ENCODE measurements at places on chromosomes 2 and 18.

GRCh38 chr2:86466306-86466705, 25.1 kb downstream of the KDM3A start:
- no peak for DNase-seq

- DNase-seq, result no peak
These were observed 54.1 kb upstream of the KLF7 start for GRCh38 chr2:207219676-207220501.

- no peak for DNase-seq
These were observed 160.8 kb downstream of the AGPS start for GRCh38 chr2:177553176-177553884.

DNA sequence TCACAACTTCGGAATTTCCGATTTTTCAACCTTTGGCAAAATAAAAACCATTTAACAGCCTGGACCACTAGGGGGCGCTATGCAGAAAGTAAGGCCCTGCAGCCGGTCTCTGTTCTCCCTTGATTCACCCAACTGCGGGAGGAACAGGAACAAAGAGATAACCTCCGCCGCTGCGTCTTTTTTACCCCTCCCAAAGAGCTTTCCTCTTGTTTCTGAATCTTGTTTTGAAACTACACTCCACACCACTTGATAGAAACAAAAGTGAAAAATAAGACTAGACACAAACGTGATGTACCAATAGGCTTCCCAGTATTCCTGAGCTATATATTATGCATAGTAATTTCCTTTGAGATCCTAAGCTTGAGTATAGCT, 231.2 kb downstream of the MYO3B start:
- peak; percentile 75 for DNase-seq

GRCh38 chr2:135663148-135663700, 78.4 kb upstream of the UBXN4 start:
- no peak for DNase-seq

DNA sequence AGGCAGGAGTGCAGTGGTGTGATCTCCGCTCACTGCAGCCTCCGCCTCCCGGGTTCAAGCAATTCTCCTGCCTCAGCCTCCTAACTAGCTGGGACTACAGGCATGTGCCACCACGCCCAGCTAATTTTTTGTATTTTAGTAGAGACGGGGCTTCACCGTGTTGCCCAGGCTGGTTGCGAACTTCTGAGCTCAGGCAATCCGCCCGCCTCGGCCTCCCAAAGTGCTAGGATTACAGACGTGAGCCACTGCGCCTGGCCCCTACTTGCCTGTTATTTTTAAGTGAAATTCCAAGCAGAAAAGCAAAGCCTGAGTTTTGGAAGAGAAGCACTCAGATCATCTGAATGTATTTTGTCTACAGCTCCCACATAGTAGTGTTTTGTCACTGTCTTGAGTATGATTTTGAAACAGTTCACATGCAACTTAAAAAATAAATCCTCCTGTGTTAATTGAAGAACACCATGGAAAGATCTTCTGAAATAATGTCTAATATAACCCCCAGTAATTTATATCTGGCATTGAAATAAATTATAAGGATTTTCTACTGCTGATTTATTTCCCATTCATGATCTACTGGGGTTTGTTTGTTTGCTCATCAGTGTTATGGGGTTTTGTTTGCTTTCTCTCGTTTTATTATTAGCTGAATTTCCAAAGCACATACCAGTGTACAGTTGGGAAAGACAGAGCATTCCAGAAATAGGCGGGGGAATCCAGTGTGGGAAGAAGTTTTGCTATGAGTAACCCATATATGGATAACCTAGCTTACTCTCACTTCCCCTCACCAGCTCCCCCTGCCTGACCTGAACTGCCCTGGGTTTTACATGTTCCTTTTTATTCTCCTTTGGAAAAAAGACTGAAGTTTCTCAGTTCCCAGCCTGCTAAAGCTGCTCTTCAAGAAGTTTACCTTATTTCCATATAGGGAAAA, 80.1 kb upstream of the MAP3K20 start:
- no peak for DNase-seq

GRCh38 chr2:216426166-216426777, 14.0 kb downstream of the SMARCAL1 start:
- DNase-seq, result no peak

- no peak for DNase-seq
These were observed 1441.6 kb downstream of the SUCLG1 start for GRCh38 chr2:83017366-83018090.

DNA sequence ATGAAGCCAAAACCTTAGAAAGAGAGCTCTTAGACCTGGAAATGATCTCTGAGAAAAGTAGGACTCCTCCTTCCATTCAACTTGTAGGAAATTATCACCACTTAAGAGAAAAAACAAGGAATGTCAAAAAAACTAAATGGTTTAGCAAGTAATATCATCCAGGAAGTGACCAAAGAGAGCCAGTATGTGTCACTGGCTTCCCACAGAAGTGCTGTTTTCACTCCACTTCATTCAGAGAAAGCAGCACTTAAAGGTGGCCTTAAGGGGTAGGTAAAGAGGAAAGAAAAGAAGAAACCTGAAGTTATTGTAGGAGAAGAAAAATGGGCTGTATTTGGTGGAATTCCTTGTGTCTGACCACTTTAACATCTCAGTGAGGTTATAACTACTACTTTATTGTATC, 414.4 kb upstream of the ETAA1 start:
- no peak for DNase-seq

DNA sequence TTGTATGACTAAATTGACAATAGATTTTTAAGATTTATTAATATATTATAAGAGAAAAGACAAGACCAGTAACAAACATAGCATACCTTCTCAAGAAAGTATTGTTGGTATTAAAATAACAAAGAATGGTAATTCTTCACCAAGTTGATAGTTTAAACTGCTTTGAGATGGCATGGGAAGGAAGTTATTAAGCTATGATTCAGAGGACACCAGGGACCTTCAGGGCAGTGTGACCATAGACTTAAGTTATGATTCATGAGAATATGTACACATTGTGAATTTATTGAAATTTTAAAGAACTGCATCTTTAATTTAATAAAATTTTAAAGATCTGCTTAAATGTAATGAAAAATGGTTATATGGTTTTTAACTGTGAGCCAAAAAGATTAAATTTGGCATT, 205.7 kb downstream of the DSEL start:
- DNase-seq, result no peak

DNA sequence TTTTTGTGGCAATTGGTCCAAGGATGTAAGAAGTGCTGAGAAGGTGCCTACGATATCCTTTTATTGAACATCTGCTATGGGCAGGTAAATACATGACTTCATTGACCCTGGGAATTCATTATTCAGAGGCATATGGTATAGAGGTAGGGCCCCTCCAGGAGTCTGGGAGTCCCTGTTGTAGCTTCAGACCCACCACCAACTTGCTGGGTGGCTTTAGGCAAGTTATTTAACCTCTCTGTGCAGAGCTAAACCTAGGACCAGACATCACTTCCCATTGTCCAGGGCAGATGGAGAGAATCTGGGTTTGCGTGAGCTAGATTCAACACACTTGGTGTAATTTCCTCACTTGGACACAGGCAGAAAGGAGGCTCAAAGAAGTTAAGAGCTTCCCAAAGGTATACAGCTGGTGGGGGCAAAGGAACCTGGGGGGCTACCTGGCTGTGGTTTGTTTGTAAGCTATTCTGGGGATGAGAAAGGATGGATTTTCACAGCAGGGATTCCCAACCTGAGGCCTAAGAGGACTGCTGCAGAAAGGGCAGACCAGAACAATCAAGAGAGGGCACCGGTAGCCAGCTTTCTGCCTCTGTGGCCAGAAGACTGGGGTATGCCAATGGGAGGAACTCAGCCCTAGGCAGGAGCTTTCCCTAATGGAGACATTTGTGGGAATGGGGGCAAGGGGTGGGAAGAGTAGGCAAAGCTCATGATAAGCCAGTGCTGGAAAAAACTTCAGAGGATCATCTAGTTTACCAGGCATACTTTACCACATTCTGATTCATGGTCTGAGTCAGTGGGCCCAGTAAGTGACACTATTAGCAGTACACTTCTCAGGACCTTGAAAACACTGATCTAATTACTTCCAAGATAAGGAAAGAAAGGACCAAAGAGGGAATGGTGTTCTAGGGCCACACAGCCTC, 102.7 kb upstream of the SMAD2 start:
- DNase-seq, result no peak

GRCh38 chr2:232483923-232484627, 3.6 kb downstream of the ECEL1 start:
- DNase-seq, result no peak

GRCh38 chr2:111145103-111145760, 24.5 kb downstream of the BCL2L11 start:
- no peak for DNase-seq

GRCh38 chr18:57278933-57279332, 73.4 kb upstream of the ST8SIA3 start:
- no peak for DNase-seq

DNA sequence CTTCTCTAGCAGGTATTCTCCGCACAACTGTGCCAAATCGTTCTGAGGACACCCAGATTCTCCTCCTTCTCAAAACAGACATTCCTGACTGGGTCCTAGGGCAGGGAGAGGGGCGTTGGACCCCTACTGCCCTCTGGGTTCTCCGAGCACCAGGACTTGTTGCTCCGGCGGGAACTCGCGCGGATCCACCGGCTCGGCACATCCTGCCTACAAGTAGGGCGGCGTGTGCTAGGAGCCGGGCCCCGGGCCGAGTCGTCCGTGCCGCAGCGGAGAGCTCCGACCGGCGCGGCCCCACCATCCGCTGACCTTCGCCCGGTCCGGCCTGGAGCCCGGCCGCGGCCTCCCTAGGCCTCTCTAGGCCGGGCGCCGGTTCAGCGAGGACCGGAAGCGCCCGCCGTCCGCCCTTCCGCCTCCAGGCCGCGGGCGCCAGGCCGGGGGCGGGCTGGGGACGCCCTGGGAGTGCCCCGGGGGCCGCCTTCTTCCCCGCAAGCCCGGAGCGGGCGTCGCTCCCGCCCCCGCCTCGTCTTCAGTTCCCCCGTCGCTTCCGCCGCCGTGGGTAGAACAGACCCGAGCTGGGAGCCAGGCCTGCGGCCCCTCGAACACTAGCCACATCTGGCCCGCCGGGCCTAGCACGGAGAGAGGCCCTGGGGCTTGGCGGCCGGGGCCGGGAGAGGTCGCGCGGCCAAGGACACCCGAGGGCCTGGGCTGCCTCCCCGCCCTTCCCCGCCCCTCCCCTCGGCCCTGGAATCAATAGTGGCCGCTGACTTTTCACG, 7.6 kb upstream of the ONECUT2 start:
- DNase-seq, result no peak

- DNase-seq, result no peak
These were observed 237.8 kb upstream of the THSD7B start for GRCh38 chr2:136527560-136527959.

GRCh38 chr2:233584210-233584609, 17.6 kb upstream of the USP40 start:
- DNase-seq, result no peak

DNA sequence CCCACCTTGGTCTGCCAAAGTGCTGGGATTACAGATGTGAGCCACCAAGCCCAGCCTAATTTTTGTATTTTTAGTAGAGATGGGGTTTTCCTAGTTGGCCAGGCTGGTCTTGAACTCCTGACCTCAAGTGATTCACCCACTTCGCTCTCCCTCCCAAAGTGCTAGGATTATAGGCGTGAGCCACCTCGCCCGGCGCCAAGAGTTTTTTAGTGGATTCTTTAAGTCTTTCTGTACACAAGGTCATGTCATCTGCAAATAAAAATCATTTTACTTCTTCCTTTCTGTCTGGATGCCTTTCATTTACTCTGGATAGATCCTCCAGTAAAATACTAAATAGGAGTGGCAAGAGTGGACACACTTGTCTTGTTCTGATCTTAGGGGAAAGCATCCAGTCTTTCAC, 61.7 kb downstream of the KCMF1 start:
- DNase-seq, result no peak

GRCh38 chr2:152603166-152603565, 114.1 kb downstream of the PRPF40A start:
- DNase-seq, result no peak

DNA sequence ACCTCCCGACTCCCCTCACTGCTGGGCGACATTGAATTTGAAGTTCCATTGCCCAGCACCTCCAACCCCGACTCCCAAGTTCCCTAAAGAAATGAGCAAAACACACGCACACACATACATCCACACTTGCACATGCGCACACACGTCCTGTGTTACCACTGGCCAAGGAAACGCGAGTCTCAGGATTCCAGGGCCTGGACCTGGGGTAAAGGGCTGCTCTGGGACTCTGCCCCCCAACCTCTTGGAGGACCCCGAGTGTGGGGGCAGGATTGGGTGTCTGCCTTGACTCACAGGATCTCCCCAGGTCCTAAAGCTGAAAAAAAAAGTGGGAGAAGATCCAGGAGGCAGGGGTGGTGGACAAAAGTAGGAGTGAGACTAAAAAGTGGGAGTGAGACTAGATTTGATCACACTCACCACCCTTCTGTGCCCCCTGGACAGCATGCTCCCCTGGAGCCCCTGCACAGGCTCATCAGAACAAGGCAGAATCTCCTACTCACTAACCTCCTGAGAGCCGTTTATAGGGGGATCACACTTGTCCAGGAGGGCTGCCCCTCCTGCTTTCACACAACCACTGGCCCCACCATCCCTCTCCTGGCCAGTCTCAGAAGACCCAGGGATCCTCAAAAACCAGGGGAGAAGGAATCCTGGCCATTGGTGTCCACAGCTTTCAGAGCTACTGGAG, 202.2 kb downstream of the TNS1 start:
- DNase-seq, result no peak

GRCh38 chr2:162085090-162085891, 11.3 kb upstream of the DPP4 start:
- no peak for DNase-seq

- DNase-seq, result no peak
These were observed 47.0 kb downstream of the REV1 start for GRCh38 chr2:99442837-99443236.

DNA sequence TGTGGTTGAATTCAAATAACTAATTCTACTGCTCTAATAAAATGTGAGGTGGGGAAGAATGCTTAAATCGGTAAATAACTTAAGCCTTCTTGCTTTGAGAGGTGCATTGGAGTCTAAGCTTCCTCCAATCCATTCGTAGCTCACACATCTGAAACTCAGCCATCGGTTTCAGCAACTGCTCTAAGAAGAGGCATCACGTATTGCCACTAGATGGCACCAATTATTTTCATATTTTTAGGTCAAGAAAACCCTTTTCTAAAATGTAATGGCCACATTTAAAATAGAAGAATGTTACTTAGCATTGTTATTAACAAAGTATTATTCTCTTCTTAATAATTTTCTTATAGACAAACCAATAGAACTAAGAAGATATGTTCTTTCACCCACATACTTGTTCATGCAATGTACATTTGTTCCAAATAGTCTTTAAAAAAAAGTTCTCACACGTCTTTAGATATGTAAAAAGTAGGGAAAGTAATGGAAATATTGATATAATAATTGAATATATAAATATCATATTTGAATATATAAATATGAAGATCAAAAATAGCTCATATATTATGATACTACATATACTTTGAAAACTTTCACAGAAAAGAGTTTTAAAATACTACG, 229.8 kb downstream of the CCDC178 start:
- peak; percentile 9 for DNase-seq

DNA sequence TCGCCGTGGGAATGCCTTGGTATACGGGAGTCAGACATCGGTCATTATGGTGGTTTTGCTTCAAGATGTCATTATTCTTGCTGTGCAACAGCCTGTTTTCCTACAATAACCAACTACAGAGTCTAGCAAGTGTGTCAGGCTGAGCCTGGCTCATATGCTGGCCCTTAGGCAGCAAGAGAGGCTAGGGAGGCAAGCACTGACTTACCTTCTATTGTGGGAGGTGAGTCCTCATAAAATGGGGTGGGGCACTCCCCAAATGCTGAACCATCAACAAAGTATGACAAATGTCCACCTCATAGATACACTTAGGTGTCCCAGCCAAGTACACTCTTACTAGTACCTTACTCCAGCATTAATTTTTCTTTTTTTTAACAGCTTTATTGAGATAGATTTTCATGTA, 77.0 kb upstream of the ATL2 start:
- no peak for DNase-seq

GRCh38 chr2:66275984-66276383, 158.9 kb upstream of the MEIS1 start:
- DNase-seq, result no peak

Measured in WERI-Rb-1 (cell line).